ENCODE measurements at places on chromosomes 6 and 20.
A peak's percentile ranks its signal among the peaks of the same experiment; 100 is the strongest.

- DNase-seq, result no peak
These were observed 39.0 kb downstream of the ADGRF4 start for GRCh38 chr6:47737406-47737805.

- peak; percentile 70 for DNase-seq
These were observed 10.7 kb downstream of the PKIB start for GRCh38 chr6:122620902-122621301.

GRCh38 chr6:144321839-144322591 is 36.9 kb downstream of the UTRN start:
- DNase-seq, result no peak

GRCh38 chr20:25063981-25064380 is 6.0 kb upstream of the ACSS1 start:
- no peak for DNase-seq

GRCh38 chr6:138054982-138055381 is 52.2 kb downstream of the PERP start:
- no peak for DNase-seq

GRCh38 chr6:14807130-14807529 is 438.7 kb upstream of the JARID2 start:
- no peak for DNase-seq

- no peak for DNase-seq
These were observed 73.2 kb downstream of the TRERF1 start for GRCh38 chr6:42378536-42378935.

DNA sequence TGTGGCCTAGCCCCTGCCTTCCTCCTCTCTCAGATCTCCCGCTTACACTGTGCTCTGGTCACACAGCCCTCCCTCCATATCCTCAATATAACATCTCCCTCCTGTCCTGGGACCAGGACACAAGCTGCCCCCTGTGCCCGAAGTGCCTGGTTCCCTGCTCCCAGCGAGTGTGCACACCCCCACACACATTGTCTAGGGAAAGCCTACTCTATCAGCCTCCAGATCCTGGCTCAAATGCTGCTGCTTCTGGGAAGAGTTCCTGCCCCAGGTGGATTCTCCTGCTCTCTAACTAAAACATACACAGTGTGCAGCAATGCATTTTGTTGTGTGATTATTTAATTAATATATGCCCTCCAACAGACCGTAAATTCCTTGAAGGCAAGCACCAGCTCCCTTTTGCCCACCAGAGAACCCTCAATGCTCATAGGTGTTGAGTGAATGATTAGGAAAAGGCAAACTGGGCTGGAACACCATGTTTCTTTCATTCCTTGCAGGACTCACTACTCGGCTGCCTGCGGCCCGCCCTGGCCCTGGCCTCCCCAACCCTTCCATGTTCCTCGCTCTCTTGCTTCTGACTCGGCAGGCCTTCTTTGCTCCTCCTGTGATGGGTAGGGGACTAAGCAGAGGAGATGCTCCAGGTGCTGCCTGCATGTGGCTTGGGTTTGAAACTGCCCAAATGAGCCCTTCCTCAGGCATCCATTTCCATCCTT is 194.6 kb downstream of the ZDHHC14 start:
- DNase-seq, result no peak

DNA sequence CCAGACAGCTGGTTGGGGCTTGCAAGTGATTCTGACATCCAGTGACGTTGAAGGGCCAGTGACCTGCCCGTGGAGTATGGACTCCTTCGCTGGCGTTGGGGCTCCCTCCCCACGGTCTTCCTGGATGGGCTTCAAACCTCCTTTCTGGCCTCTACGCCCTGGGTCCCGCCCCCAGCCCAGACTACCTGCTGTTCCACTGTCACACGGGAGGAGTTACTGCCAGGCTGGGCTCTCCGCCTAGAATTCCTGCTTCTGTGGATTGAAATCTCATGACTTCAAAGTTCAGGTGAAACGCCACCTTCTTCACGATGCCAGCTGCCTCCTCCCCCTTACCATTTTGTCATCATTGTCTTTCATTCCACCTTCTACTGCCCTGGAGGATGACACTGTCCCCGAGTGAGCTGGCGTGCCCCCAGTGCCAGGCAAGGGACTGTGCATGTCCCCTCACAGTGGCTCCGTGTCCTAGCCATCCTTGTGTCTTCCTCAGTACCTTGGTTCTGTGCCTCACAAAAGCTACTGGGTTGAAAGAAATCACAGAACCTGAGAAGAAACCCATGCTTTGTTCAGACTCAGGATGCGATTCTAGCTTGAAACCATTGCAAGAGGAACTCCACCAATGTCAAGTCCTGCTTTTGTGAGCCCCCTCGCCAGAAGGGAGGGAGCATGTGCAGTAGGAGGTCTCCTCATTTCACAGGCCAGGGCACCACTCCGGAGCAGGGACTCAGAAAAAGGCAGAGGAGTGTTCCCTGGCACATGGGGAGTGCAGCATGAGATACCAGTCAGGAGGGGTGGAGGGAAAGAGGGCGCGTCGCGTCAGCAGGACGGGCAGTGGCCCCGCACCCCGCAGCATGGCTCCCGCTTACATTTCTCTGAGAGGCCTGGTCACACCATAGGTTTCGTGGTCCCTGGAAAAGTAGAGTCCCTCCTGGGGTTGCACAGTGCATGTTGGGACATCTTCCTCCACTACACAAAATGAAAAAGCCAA is 11.0 kb upstream of the IRF4 start:
- no peak for DNase-seq

DNA sequence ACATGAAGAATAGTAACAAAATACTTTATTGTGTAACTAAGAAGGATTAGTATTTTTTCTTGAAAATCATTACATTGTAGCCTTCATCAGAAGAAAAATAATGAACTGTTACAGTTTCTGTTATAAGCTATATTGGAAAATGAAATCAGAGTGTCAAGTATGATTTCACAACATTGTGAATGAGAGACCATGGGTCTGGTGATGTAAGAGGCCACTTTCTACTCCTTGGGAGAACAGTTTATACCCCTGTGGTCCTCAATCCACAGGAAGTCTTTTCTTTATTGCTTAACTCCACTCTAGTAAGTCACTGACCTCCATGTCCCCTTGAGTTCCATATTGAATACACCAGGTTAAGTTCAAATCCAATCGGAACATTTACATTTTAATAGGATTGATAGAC is 218.7 kb upstream of the FERMT1 start:
- DNase-seq, result no peak

GRCh38 chr6:34909320-34909883 is 20.3 kb downstream of the ANKS1A start:
- DNase-seq, result no peak

DNA sequence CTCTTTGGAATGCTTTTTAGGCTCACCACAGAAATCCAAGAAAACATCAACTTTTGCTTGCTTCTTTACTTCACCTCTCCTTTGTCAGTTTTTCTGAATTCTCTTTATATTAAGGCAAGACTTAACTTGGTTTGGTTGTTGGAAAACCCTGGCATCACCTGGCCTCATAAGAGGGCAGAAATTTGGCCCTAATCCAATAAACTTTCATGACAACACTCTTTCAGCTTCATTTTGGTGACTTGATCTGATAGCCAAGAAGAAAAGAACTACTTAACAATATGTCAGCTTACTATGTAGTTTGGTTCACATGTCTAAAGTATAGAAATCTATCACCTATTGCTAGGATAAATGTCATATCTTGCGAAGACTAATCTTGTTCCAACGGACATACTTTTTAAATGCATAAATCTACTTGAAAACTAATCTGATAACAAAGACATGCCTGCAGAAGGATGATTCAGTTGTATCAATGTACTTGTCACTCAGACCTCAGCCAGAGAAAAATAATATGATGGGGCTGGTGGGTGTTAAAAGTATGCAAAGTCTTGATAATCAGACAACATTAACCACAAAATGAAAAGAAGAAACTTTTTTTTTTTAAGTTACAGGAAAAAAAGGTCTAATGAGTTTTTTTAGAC is 19.3 kb upstream of the HBS1L start:
- no peak for DNase-seq

- DNase-seq, result peak; percentile 2
These were observed 47.1 kb downstream of the DST start for GRCh38 chr6:56595490-56596122.

DNA sequence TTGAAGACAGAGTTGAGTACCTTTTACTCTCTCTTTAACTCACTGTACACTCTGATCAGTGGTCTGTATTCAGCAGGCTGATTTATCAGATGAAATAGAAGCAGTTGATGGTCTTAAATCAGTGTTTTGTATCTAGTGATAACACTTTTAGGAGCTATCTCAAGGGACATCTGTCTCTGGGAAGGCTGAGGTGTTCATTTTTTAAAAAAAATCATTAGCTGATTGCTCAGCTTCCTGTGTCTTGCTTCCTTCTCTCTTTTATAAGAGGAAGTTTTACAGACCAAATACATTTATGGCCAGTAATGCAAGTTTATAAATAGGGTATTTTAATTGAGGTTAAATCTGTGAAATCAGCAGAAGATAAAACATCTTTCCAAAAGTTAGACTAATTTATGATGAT is 12.0 kb upstream of the CCDC170 start:
- no peak for DNase-seq

DNA sequence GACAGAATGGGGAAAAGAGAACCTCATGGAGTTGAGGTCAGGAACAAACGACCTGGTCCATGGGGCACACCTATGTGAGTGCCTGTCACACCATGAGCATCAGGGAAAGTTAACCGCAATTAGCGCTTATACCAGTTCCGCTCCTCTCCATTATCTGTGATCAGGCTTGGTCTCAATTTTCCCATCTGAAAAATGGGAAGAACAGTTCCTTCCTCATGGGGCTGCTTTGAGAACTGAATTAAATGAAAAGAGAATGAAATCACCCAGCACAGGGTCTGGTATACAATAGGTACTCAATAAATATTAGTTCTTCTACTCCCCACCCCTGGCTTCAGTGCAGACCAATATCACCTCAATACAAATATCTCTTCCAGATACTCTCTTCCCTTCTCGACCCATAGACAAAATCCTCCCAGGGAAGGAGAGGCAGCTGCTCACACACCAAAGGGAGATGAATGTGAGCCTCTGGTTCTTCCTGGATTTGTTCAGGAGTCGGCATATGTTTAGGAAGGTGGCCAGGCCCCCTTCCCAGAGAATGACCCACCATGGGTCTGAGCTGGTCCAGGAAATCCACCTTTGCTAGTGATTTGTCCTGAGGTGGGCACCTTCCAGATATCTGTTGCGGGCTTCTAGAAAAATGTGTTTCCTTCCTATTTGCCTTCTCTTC is 2.4 kb upstream of the PTGIS start:
- DNase-seq, result no peak

GRCh38 chr20:5835321-5835821 is 85.2 kb downstream of the SHLD1 start:
- no peak for DNase-seq

GRCh38 chr6:22147921-22148776 is 148.7 kb downstream of the PRL start:
- peak; percentile 60 for DNase-seq

DNA sequence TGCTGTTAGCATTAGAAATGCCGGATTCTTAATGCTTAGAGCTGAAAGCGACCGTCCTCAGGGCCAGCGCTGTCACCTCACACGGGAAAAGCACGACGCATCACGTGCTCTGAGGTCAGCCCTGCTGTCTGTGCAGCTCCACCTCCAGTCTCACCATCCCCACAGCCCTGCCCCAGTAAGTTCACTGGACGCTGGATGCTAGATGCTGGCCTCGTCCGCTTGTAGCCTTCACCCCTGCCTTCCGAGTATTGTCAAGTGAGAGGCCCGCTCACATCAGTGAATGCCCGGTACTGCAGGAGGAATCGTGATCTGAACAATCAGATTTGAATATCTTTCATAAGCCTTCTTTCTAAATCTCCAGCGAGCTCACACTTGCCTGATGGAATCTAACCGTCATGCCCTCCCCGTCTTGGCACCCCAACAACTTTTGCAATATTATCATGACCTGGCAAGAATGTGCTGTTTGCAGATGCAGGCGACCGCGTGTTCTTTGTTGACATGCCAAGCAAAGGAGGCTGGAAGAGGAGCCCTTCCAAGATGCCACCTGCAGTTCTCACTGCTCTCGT is 64.9 kb downstream of the DLL1 start:
- no peak for DNase-seq

DNA sequence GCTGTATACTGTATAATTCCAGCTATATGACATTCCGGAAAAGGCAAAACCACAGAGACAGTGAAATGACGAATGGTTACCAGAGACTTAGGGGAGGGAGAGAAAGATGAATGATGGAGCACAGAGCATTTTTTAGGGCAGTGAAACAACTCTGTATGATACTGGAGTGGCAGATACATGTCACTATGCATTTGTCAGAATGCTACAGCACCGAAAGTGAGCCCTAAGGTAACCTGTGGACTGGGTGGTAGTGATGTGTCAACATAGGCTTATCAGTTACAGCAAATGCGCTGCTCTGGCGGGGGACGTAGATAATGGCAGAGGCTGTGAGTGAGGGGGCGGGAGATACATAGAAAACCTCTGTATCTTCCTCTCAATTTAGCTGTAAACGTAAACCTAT is 201.3 kb upstream of the SSTR4 start:
- DNase-seq, result no peak

DNA sequence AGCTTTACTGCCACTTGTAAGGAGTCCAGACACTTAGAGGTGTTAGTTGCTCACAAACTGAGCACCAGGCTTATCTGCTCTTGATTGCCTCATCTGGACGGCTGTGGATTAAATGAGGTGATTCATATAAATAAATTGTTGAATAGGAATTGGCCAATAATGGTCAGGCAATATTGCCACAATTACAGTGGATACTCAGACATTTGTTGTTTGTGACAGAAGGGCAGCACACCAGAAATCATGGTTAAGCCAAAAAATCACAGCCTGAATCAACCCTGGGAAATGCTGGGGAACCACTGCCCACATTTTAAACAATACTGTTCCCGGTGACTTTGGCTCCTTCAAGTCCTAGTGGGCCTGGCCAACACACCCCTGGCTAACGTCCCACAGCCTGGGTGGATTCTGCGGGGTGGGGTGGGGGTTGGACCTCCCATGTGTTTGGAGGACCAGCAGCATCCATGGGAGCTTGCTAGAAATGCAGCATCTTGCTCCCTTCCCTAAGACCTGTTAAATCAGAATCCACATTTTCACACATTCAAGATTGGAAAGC is 29.5 kb upstream of the SPDEF start:
- no peak for DNase-seq

DNA sequence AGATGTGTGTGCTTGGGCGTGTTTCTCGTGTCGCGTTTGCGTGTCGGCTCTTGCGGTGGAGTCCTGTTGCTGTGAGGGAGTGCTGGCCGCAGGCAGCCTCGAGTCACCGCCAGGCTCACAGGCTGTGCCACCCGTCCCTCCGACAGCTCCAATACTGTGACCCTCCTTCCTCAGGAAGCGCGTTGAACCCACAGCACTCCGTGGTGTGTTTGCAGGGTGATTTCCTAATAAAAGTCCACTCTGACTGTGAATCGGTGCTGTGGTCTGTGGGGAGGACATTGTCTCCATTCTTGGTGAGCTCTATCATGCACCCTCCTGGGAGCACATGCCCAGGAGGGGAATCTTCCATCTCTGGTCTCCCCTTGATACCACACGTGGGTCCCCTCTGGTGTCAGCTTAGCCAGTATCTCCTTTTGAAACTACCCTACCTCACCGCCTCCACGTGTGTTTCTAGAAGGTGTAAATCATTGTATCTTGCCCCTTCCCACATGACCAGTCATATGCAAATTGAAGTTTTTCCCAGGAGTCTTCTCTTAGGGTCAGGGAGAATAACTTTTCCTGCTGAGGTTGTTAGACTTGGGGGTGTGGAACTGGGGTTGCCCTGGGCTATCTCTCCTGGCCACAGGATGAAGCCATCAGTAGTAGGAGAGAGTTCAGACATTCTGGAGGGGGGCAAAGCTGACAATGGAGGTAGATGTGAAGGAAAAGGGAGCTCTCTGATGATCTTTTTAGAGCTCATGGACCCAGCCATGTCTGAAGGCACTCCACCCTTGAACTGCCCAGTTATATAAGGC is 13.3 kb upstream of the PCMTD2 start:
- DNase-seq, result no peak
